Right renal cortex interstitium (tissue), 3 donors: ENCODE measurements at places on chromosomes 1 and 21. TPM values are rescaled to one million over a fixed set of nuclear protein-coding genes. Genes with fewer than 3 reads are reported as not detected.

GRCh38 chr1:174058624-174059023, 36.5 kb upstream of the RC3H1 start:
- no peak for DNase-seq

The EIF2D gene
- 88.2 TPM for polyA plus RNA-seq

The FAM163A gene
- 0.59 TPM for polyA plus RNA-seq

DNA sequence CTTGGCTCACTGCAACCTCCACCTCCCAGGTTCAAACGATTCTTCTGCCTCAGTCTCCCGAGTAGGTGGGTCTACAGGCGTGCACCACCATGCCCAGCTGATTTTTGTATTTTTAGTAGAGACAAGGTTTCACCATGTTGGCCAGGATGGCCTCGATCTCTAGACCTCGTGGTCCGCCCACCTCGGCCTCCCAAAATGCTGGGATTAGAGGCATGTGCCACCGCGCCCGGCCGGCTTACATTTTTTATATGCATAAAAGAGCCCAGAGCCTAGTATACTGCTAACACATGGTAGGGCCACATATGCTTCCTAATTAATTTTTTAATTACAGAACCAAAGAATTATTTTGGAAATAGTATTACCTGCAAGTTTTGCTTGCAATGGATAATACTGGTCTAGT, 1325.4 kb downstream of the PLA2G4A start:
- no peak for DNase-seq

DNA sequence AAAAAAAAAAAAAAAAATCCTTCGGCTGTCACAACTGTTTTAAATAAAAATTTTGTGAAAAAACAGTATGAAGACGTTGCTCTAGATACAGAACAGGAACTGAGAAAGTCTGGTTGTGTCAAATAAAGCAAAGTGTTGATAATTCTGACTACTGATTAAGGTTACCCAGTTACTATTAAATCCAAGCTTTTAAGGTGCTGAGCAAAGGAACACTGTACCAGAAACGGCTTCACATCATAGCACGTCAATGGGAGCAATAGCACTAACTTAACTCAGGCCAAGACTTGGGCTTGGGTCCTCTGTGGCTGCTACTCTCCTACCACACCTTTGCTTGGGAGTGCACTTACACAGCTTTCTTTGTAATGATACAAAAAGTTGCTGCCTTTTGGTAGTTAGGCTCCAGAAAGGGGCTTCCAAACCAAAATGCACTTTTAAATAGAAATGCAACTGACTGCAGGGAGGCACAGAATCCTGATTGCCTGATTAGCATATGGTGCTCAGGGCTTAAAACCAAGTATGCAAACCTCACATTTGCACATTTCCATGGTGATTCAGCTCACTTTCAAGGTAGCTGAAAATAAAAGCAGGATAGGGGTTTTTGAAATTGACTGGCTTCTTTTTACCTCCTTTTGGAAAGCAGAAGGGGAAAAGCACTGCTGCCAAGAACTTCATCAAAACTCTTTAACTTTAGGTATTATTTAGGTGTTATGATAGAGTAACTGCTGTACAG, 6.3 kb downstream of the MCL1 start:
- DNase-seq, result no peak

The RPTN gene
- not detected for polyA plus RNA-seq

The PDZK1IP1 gene
- 43.7 TPM for polyA plus RNA-seq

DNA sequence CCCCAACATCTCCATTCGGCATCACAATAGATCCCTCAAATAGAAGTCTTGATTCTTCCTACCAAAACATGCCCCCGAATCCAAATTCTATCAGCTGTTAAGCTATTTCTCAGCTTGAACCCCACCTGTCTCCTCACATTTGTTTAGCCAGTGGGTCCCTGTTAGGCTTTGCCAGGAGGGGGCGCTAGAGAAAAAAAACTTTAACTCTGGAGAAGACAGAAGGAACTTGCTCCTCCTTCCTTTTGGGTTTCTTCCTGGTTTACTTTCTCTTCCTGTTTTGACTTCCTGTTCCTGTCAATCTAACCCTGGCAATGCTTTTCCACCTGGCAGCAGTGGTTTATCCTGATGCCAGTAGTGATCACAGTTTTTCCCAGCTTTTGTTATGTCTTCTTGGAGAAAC, 95.6 kb upstream of the KCNK1 start:
- DNase-seq, result no peak

The IRF6 gene
- 20.7 TPM for polyA plus RNA-seq

GRCh38 chr1:20380616-20381035, 90.0 kb downstream of the VWA5B1 start:
- no peak for DNase-seq

- no peak for DNase-seq
Measured at GRCh38 chr1:119485201-119485600, 21.8 kb upstream of the HSD3B1 start.

DNA sequence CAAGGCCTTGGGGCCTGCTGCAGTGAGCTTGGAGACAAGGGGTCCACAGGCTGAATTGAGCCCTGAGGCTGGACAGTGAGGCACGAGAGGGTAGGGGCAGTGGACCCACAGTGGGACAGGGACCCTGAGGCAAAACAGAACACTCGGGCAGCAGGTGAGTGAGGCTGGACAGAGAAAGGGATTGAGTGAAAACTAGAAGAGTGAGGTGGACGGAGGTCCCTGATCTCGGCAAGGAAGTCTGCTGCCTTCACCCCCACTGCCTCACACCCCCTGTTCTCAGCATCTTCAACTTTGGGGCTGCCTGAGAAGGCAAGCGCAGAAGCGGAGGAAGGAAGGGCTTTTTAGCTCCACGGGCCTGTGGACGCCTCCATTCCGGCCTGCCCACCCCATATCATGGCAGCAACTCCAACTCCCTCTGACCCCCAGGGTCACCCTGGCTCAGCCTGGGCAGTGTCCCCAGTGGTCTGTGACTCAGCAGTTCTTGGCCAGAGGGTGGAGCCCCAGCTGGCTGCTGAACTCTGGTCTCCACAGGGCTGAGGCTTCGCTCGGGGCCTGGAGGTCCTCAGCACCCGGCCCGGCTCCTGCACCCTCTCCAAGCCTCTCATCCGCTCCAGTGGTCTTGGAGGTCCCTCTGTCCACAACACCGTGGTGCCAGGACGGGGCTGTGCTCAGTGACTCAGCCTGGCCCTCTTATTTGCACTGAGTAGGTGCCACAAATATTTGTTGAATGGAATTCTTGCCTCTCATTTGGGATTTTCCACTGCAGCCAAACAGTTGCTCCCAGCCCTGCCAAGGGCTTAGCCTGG, 60.0 kb upstream of the EPS8L3 start:
- no peak for DNase-seq

The LAMC1 gene
- 290 TPM for polyA plus RNA-seq

- no peak for DNase-seq
Measured at GRCh38 chr1:38527373-38527966, 332.1 kb downstream of the RRAGC start.

GRCh38 chr1:1144122-1144842, 28.4 kb upstream of the C1orf159 start:
- no peak for DNase-seq

GRCh38 chr1:247576514-247576913, 11.6 kb upstream of the OR2G2 start:
- DNase-seq, result no peak

GRCh38 chr1:246096356-246096755, 410.7 kb downstream of the SMYD3 start:
- no peak for DNase-seq

DNA sequence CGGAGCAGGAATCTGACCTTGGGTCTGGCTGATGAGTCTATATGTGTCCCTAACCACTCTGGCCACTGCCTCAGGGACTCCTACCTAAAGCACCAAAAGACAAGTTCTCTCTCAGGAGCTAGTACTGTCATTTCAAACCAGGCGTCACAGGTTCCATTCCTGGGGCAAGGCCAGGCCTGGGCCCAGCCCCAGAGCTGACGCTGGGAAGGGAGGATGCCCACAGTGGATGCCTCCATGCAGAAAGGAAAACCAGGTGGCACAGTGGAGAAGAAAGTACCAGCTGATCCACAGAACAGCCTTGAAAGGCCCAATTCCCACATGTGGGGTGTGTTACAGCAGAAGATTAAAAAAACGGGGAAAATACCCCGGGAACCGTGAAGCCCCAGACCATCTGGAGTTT, 77.4 kb downstream of the DMRTB1 start:
- DNase-seq, result no peak

The CR1L gene
- 1.6 TPM for polyA plus RNA-seq

The LCA5L gene
- polyA plus RNA-seq, result 6.5 TPM

- DNase-seq, result no peak
Measured at GRCh38 chr1:224671076-224671475, 55.0 kb downstream of the CNIH3 start.

DNA sequence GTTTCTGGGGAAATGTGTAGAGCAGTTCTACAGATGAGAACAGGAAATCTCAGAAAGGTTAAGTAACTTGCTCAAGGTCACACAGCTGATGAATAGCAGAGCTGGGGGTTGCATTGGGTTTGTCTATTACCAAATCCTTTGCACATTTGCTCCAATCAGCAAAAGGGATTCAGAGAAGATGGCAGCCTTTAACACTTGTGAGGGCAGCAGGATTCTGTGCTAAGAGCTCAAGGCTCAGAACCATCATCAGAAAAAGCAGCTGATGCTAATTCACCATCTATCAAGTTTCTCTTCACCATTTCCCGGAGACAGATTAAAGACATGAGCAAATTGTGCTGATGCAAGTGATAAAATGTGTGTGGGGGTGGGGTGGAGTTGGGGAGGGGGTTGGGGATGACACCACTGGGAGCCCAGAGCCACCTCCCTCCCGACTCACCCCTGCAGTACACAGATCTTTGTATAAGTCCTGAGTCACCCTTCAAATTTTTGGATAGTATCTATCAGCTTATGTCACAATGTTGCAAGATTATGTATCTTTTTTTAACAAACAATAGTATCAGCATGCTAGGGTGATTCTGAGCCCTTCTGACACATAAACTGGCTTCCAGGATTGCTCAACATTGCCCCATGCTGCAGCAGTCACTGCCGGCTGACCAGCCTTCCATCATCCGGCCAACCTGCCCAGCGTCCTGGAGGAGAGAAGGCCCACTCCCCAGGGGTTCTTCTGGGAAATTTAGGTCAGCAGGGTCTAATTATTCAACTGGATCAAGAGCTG, 2.8 kb upstream of the SPSB1 start:
- no peak for DNase-seq

The WNT3A gene
- polyA plus RNA-seq, result 0.08 TPM

The MYBPH gene
- 0.32 TPM for polyA plus RNA-seq

The TMCO2 gene
- polyA plus RNA-seq, result not detected

The INSRR gene
- polyA plus RNA-seq, result 1.7 TPM

DNA sequence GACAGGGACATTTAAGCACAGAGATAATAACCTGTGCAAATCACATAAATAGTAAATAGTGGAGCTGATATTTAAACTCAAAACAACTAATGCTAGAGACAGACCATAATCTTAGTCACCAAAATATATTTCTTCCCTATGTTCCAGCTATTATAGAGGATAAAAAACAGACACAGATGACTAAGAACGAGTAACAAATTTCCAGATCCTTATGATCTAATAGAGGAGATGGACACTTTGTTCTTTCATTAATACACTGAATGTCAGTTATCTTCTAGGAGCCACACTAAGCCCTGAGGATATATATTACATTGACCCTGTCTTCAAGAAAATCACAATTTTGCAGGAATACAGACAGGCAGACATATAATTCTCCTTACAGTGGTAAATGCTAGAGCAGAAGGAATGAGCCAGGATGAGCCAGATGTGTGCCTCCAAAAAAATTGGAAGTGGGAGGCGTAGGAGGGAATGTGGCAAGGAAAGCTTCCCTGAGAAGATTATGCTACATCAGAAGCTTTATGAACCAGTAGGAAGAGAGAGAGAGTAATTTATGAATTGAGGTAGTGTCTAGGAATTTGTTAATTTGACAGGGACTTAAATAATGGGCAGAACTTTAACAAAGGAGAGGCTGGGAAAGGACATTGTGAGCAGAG, 395.4 kb upstream of the BEND5 start:
- no peak for DNase-seq

The MROH9 gene
- polyA plus RNA-seq, result not detected

DNA sequence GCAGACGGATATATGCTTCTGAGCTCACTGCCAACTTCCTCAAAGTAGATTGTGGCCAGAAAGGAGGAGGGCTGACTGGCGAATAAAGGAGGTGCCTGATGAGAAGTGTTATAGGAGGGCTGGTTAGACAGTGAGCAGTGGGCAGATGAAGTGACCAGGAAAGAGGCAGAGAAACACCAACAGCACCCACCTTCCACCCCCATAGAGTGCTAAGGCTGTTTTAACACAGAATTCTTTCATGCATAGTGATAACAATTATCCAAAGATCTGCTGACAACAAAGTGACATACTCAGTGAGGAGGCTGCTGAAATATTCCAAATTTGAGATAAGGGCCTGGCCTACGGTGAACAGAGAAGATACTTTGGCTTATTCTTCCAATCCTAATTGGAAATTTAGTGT, 21.2 kb upstream of the MTR start:
- no peak for DNase-seq

The BGLAP gene
- polyA plus RNA-seq, result 1.5 TPM

- DNase-seq, result no peak
Measured at GRCh38 chr1:185376840-185377635, 60.0 kb upstream of the IVNS1ABP start.

DNA sequence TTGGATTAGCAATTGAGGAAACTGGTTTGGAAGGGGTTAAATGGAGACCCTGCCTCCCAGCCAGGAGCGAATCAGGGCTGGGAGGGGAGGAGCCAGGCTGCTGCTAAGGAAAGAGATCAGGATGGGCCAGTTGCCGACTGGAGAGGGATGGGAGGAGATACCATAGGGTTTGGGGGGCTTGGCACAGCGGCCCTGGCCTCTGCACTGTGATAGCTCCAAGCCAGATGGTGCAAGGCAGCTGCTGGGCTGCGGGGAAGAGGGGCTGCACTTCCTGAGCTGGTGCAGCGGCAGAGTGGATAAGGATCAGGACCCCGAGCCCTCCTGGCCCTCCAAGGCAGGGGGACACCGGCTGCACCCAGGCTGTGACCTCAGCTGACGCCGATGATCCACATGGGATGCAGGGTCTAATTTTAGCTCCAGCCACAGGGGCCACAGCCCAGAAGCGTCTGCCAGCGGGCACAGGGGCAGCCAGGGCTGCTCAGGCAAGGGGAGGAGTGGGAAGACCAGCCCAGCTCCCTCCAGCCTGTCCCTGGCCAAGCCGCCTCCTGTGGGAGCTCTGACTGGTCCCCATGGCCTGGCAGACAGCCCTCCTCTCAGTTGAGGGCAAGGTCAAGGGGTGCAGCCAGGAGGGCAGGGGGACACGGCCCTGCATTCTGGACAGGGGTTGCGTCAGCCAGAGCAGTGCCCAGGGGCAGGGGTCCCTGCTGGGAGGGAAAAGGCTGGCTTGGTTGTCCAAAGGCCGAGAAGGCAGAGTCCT, at the start of gene EXTL1:
EXTL1 (plus strand) TSS at position 129 of the 757 bp plus-strand sequence. CDS start 872 bp downstream, outside the sequence.
- DNase-seq, result no peak

DNA sequence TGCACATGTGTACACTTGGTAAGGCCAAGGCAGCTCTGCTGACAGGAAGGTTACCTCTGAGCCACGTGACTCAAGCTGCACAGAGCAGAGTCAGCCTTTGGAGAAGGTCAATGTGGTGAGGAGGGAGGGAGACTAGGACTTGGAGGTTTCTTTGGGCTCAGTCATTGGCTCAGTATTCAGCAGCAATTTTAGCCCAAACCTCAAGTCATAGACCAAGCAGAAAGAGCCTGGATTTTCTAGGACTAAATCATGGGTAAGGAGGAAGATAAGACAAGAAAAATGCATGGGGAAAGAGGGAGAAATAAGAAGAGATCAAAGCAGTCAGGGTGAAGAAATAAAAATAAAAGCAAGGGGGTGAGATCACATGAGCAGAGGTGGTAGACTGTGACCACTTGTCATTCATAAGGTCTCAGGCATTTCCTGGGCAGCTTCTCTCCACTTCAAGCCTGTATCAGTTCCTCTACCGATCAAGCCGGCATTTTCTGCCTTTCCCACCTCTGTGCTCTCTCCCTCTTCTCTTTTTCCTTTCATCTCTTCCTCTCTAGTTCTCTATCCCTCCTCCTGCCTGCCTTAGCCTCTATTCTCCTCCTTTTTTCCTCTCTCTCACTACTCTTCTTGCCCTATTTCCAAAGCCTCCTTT, 51.7 kb upstream of the DUSP10 start:
- no peak for DNase-seq
